WTC11 (cell line): ENCODE measurements at places on chromosomes 7 and 10.

DNA sequence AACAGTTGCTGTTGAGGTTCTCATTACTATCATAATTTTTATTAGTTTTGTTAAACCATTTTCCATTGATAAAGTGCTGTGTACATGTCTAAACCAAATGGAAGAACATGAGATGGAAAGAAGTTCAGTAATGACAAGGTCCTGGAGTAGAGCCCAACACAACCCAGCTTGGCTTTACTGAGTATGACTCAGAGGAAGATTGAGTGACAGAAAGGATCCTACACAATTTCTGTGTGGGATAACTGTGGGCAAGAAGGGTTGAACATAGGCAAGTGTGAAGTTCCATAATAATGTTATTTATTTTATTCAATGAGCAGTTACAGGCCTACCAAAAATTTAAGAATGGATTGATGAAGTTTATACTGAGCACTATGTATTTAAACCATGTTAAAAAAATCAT lies 15.9 kb downstream of the PRKG1 start:
- DNase-seq, result no peak

DNA sequence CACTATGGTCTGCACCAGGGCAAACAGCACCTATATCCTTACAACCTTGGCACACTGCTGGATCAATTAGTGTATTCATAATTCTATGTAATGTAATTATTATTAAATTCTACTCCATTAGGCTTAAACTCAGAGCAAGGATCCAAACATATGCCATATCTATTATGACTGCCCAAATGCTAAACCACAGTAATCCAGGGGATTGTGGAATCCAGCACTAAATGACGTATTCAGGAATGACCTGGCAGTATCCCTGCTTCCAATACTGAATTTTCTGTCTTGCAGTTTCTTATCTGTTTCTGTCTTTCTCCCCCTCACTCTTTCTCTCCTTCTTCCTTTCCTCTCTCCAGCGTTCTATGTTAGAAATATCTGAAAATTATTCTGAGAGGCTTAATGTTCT lies 16.5 kb upstream of the UBE2D1 start:
- DNase-seq, result no peak

DNA sequence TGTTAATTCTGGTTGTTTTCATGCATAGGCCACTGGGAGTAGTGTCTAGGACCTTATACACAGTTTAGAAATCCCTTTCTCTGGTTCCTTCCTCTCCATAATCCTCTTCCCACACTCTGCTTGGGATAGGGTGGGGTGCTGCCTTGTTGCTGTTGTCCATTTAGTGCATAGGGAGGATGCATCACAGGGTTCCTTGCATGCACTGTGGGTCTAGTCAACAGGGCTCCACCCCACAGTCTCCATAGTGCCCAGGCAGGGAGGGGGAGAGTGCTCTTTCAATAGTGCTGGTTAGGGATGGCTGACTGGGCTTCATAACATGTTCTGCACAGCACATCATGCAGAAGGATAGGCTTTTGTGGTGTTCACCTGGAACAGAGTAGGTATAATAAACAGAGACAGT lies 81.1 kb downstream of the ARHGAP12 start:
- DNase-seq, result no peak

DNA sequence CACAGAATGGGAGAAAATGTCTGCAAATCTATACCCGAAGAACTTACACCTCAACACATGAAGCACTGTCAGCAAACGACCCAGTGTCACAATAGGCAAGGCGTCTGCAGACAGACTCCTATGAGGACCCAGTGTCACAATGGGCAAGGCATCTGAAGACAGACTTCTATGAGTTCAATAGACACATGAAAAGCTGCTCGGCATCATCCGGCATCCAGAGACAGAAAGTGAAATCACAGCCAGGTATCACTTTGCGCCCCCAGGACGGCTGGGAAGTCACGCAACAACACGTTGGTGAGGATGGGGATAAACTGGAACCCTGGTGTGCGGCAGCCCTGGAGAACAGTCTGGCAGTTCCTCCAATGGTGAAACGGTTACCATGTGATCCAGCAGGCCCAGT lies 273.2 kb downstream of the ELFN1 start:
- DNase-seq, result no peak

- peak; percentile 29 for DNase-seq
Measured at GRCh38 chr10:16799621-16800020, 17.6 kb downstream of the RSU1 start.

GRCh38 chr7:110317541-110318265 lies 773.2 kb upstream of the LRRN3 start:
- DNase-seq, result no peak

DNA sequence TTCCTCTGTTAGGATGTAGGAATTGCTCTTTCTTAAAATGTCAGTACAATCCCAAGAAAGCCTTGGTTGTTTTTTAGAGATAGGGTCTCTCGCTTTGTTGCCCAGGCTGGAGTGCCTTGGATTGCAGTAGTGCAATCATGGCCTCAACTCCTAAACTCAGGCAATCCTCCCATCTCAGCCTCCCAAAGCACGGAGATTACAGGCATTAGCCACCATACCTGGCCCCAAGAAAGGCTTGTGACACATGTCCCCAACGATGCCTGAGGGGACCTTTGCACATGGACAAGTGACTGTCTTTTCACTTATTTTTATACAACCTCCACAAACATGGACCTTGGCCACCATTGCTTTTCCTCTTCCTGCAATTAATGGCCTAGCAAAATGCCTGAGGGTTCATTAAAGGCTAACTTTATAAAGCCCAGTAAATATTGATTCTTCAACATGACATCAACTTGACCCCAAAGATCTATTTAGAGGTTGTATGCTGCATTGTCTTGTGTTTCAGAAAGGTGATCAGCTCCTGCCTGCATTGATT lies 10.0 kb upstream of the SPOCK2 start:
- DNase-seq, result no peak

- DNase-seq, result no peak
Measured at GRCh38 chr7:137345799-137346449, 2.4 kb upstream of the PTN start.

GRCh38 chr10:106181501-106181900 lies 983.0 kb downstream of the SORCS1 start:
- DNase-seq, result no peak

GRCh38 chr7:117871778-117872538 lies 1.3 kb downstream of the CTTNBP2 start:
- peak; percentile 60 for DNase-seq

GRCh38 chr10:75266945-75267344 lies 31.2 kb upstream of the COMTD1 start:
- DNase-seq, result no peak

DNA sequence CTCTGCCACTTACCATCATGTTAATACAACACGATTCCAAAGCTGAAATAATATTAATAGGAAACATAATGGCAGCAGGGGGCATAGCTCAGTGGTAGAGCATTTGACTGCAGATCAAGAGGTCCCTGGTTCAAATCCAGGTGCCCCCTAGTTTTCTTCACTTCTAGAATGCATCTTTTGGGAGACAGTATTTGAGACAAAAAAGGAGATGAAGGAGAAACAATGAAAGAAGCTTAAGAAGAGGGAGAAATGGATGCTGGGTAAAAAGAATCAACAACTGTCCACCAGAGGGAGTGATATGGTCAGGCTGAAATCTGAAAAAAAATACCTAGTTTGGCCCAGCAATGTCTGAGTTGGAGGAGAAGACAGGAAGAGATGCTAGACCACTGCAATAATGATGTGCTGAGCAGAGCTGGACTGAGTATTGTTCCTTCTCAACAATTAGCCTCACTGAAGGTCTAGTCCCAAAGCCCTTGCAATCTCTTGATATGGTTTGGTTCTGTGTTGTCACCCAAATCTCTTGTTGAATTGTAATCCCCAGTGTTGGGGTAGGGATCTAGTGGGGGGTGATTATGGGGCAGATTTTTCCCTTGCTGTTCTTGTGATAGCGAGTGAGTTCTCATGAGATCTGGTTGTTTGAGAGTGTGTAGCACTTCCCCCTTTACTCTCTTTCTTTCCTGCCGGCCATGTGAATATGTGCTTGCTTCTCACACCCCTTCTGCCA lies 48.3 kb downstream of the ZNF783 start:
- DNase-seq, result no peak

DNA sequence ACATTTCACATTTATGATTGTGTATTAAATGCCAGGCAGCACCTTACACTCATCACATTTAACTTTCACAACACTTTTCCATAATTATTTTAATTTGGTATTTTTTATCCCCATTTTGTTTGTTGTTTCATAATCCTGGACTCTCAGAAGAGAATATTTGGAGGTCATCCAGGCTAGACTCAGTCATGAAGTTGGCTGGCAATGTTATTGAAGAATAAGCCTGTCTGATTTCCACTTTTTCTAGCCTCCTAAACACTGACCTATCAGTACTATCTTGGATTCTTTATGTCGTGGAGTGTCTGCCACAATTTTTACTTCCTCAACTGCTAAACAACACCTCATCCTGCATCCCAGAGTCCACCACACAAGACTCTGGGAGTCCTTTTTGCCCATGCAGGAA lies 372.3 kb upstream of the NRP1 start:
- no peak for DNase-seq

- DNase-seq, result no peak
Measured at GRCh38 chr7:135970682-135971365, 6.3 kb downstream of the MTPN start.

GRCh38 chr7:155995183-155995612 lies 182.9 kb upstream of the SHH start:
- DNase-seq, result no peak

DNA sequence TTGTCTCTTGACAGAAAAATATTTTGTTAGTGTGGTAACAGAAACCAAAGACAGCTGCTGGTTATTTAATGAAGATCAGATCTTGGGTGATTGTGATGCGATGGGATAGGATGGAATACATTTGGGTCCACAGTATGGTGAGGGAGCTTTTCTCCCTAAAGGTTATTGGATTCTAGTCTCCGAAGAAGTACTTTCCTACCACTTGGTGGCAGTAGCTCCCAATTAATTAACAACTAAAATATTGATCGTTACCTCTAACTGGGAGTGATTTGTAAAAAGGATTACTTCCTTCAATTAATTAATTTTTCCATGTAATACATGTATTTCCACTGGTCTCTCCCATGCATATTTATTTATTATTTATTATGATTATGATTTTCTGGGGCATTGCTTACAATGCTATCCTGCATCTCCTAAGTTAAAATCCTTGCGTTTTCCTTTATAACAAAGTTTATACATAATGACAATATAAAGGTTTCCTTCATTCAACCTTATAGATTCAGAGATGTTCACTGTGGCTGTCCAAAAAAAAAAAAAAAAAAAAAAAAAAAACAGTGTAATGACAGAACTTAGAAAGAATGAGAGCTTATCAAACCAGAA lies 25.6 kb downstream of the TMEM196 start:
- DNase-seq, result no peak

DNA sequence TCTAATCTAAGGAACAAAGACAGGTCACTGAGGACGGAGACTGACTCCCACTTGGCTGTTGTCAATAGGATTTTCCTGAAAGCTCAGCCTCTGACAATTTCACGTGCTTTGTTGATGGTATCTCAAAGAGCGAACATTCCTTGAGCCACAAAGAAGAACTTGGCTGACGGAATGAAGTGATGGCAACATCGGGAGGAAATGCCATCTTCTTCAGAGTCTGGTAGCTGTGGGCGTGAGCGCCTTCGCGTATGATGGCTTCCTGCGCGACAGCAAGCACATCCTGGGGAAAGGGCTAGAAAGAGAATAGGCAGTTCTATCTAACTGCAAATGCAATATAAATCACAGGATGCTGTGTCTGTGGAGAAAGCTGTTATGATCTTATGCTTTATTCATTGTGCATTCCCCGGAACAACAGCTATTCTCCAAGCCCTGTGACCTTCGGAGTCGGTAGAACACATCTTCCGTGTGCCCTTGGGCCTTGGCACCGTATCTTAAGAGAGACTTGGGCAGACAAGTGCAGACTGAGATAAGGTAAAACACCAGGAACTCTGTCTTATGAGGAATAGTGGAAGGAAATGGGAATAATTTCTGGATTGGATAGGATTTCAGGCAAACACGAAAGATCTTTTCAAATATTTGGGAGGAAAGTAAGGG lies 19.6 kb upstream of the GTPBP4 start:
- no peak for DNase-seq

DNA sequence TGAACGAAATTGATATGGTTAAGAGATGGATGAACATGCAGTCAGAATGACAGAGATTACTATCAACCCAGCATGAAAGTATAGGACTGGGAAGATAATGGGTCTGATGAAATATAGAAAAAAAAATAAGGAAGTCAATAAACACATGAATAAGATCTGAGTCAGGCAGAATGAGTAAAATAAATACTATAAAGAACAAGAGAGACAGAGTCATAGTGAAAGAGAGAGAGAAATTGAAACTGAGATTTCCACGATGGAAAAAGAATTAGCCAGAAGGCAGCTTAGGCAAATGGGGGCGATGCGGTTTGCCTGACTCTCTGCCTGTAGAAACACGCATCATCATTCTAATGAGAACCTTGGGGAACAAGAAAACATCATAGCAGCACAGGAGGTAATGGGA lies 26.6 kb downstream of the SEMA3D start:
- DNase-seq, result no peak

DNA sequence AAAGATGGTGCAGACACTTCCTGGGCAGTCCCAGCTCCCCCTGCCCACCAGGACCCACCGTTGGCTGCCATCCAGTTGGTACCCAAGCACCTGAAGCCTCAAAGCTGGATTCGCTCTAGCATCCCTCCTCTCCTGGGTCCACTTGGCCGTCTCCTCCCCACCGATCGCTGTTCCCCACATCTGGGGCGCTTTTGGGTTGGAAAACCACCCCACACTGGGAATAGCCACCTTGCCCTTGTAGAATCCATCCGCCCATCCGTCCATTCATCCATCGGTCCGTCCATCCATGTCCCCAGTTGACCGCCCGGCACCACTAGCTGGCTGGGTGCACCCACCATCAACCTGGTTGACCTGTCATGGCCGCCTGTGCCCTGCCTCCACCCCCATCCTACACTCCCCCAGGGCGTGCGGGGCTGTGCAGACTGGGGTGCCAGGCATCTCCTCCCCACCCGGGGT lies 14.5 kb upstream of the LIMK1 start:
- no peak for DNase-seq

DNA sequence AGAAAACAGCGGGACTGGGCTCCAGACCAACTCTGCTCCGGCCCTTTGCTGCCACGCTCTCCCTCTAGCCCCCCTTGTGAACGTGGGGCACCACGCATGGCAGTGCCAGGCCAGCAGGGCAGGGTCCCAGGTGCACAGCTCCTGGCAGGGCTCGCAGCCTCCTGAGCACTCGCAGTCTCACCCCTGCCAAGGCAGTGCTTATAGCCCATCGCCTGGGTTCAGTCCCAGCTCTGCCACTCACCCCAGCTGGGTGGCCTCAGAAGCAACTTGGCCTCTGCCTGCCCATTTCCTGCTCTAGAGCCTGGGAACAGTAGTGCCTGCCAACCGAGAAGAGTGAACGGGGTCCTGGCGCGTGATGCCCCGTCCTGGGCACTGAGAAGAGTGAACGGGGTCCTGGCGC lies 36.3 kb downstream of the CFAP46 start:
- peak; percentile 3 for DNase-seq

GRCh38 chr7:2025188-2025587 lies 207.6 kb downstream of the MAD1L1 start:
- DNase-seq, result no peak

- no peak for DNase-seq
Measured at GRCh38 chr7:127850195-127850594, 181.0 kb downstream of the LRRC4 start.
